ENCODE measurements at places on chromosomes 6 and 20.

DNA sequence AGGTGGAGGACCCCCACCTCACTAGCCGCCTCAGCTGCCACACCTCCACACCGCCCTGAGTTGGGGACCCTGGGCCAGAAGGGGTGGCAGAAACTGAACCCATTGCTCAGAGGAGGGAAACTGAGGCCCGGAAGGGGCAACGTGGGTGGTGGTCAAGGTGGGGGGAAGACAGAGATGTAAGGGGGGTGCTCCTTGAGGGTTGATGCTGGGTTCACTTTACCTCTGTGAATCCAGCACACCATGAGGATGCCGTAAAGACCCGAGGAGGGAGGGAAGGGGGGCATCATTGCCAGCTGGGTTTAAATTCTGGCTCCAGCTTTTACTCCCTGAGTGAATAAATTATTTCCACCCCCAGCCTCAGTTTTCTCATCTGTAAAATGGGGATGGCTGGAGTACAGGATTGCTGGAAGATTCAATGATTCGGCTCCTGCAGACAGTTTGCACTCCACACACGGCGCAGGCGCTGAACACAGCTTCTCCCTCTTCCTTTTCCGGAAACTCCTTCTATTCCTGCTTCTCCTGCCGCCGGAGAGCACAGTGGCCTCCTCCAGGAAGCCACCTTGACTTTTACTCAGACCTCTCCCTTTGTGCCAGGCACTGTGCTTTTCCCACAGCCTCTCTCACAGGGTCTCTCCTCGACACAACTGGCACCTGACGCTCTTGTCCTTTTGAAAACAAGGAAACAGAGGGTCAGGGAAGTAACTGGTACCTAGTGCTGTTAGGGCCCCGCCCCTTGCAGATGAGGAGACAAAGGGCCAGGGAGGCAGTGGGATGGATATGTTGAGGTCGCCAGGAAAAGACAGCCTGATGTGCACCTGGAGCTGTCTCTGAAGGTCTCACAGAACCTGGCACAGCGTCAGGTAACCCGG, 59.4 kb downstream of the UBE2V1 start:
- no peak for DNase-seq

- DNase-seq = no peak
Observed at GRCh38 chr6:33412140-33413009, 1.6 kb downstream of the PHF1 start.

DNA sequence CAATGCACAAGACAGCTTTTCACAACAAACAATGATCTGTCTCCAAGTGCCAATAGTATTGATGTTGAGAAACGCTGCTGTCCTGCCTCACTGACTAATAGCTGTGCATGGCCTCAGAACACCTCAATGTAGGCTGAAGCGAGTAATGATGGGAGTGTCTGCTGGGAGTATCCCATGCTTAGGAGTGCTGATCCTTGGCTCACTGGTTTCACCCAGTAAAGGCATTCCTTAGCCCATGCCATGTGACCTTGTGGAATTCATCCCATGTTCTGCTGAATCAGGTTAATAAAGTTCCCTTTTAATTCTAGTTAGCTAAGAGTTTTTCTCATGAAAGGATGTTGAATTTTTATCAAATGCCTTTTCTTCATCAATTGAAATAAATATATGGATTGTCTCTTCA, 3.8 kb upstream of the WFDC12 start:
- no peak for DNase-seq

GRCh38 chr6:144139817-144140216, 10.5 kb upstream of the STX11 start:
- no peak for DNase-seq

DNA sequence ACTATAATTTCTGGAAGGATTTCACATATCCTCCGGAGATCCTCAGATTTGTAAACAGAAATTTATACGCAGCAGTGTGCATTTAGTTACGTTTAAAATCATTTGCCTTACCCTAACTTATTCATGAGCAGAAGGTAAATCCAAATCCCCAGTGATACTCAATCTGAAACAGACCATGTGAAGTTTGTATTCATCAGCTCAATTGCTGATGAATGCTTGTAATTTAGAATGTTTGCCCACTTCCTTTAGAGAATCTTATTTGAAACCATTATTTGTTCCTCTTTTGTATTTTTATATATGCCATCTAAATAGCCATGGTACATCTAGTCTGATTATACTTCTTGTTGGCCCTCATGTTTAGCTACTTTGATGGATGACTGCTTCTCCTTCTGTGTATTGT, 15.4 kb downstream of the TAAR1 start:
- no peak for DNase-seq

DNA sequence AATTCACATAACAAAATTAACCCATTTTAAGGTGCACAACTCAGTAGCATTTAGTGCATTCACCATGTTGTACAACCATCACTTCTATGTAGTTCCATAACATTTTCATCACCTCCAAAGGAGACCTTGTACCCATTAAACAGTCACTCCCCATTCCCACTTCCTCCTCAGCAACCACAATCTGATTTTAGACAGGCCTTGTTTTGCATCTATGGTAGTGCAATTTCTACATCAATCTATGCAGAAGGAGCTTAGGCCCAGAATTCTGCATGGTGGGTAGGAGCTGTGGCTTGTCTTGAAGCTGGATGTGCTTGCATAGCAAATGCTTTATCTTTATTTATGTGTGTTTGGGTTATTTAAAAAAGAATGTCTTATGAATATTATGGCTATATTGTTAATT, 13.5 kb upstream of the HLA-DQA1 start:
- DNase-seq = no peak

DNA sequence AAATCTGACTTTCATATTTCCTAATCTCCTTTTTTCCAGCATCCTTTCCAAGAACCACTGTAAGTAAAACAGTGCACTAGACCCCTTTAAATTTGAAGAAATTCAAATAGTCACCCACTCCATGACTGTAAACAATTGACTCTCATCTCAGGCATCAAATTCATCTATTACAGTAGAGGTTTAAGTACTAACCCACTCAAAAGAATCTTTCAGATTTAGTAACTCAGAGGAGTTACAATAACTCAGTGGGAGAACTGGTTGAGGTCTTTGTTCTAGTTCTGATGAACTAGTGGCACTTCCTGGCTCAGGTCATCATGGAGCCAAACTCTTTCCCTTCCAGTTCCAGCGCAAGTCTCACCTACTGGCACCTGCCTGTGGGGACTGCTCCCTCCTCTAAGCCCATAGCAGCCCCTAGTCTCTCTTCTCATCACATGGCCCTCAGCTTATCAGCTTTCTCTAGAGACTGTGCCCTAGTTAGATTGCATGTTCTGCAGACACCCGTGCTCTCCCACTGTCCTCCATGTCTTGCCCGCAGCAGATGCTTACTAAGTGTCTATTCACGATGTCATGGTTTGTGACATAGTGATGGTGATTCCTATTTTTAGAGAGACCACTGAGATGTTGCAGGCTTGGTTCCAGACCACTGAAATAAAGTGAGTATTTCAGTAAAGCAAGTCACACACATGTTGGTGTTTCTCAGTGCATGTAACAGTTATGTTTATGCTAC, 196.2 kb downstream of the TBC1D7 start:
- DNase-seq = no peak

DNA sequence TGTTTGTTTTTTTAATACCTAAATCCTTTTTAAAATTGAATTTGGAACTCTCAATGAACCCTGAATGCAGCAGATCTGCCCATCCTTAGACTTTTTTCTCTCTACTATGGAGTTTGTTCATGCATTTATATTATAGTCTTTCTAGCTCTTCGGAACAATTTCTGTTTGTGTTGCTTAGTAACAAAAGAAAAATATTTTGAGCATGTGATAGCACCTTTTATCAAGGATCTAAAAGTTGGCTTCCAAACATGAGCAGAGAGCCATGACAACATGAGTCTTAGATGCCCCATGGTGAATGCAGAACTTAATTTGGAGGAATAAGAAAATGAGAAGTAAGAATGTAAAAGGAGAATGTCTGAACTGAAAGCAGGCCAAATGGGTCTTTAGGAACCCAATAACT, 133.7 kb downstream of the EDN1 start:
- DNase-seq = no peak
